ENCODE measurements at places on chromosomes 13 and 19. TPM values are rescaled to one million over a fixed set of nuclear protein-coding genes. Genes with fewer than 3 reads are reported as not detected.

The DLL3 gene
- 0.80 TPM for polyA plus RNA-seq

The SHISA2 gene
- 0.18 TPM for polyA plus RNA-seq

The SOX1 gene
- polyA plus RNA-seq = not detected

The SRRM5 gene
- 0.02 TPM for polyA plus RNA-seq

The TYROBP gene
- polyA plus RNA-seq = not detected

The SIGLEC8 gene
- not detected for polyA plus RNA-seq

The PTH2 gene
- not detected for polyA plus RNA-seq
